Activated T-helper 2 cell treated with anti-CD3 and anti-CD28 coated beads, Interferon-gamma antibody, Interleukin-2, Interleukin-4, amounts not matched to agents 10 μg/mL and 5 μg/mL and 100 μg/mL, durations not matched to agents 14 hours and 24 hours and 36 hours (primary cell): ENCODE measurements at places on chromosomes 1 and 21.
A peak's percentile ranks its signal among the peaks of the same experiment; 100 is the strongest.

DNA sequence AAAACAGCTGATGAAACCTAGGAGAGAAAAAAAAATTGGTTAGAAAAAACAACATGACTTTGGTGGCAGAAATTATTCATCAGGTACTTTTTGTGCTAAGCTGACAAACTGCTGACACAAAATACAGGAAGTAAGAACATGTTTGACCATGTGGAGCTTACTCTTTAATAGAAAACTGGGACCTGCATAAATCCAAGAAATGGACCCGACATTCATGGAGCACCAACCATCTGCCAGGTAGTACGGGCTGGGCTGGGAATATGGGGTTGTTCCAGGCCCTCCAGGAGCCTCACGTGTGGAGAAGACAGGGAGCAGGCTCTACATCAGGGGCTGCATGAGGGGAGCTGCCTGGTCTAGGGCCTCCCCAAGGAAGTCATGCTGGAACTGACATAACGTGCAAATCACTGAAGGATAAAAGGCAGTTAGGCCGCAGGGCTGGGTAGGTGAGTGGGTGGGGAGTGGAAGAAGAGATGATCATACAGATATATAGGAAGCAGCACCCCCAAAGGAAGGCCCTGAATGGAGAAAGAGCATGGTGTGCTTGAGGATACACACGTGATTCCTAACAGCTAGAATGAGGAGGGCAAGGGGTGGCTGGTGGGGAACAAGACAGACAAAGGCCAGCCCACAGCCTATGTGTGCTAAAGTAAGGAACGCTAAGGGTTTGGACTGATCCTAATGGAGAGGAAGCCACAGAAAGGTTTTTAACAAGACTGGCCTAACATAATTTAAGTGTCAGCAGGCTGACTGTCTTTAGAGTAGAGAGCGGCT, 26.1 kb downstream of the CD58 start:
- H3K4me1 ChIP-seq: peaks cover 71% of the 10 kb centered on the region
- peak overlapping the region; percentile 98 for H3K27ac ChIP-seq
- H3K27me3 ChIP-seq: no peaks in the 10 kb centered on the region
- peak overlapping the region; percentile 69 for H3K4me3 ChIP-seq

DNA sequence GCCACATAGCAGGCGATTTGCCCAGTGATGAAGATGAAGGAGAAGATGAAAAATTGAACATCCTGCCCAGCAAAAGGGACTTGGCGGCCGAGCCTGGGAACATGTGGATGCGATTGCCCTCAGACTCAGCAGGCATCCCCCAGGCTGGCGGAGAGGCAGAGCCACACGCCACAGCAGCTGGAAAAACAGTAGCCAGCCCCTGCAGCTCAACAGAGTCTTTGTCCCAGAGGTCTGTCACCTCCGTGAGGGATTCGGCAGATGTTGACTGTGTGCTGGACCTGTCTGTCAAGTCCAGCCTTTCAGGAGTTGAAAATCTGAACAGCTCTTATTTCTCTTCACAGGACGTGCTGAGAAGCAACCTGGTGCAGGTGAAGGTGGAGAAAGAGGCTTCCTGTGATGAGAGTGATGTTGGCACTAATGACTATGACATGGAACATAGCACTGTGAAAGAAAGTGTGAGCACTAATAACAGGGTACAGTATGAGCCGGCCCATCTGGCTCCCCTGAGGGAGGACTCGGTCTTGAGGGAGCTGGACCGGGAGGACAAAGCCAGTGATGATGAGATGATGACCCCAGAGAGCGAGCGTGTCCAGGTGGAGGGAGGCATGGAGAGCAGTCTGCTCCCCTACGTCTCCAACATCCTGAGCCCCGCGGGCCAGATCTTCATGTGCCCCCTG, 3.3 kb downstream of the ZBTB18 start:
- H3K4me1 ChIP-seq: peaks cover 16% of the 10 kb centered on the region
- H3K27ac ChIP-seq: no peak overlapping the region
- H3K4me3 ChIP-seq: no peak overlapping the region
- DNase-seq: no peak
- peaks cover 8% of the 10 kb centered on the region for H3K36me3 ChIP-seq

DNA sequence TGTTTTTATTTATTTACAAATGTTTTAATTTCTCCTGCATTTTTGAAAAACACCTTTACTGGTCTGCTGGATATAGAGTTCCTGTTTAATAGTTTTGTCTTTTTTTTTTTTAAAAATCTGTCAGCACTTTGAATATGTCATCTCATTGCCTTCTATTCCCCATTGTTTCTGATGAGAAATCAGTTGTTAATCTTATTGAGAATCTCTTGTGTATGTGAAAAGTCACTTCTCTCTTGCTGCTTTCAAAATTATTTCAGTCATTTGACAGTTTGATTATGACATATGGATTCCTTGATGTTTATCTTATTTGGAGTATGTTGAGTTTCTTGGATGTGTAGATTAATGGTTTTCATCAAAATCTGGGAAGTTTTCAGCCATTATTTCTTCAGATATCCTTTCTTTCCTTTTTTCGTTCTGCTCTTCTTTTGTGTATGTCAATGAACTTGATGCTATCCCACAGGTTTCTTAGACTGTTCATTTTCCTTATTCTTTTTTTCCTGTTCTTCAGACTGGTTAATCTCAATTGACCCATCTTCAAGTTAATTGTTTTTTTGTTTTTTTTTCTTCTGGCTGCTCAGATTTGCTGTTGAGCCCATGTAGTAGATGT, 51.2 kb upstream of the CCDC190 start:
- no peaks in the 10 kb centered on the region for H3K4me1 ChIP-seq
- no peaks in the 10 kb centered on the region for H3K36me3 ChIP-seq
- no peak overlapping the region for H3K4me3 ChIP-seq
- DNase-seq: no peak
- no peaks in the 10 kb centered on the region for H3K27me3 ChIP-seq

DNA sequence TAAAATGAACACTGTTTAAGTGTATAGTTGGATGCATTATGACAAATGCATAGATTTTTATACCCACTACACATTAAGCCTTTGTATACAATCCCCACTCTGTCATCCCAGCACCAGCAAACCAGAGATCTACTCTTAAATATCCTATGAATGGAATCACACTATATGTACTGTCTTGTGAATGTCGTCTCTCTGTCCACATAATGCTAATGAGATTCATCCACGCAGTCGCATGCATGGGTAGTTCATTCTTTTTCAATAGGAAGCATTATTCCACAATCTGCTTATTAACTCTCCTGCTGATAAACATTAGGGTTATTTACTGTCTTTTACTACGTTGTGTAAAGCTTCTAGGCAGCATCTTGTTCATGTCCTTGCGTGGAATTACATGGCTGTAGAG, 892.3 kb downstream of the LTN1 start:
- no peak overlapping the region for H3K27ac ChIP-seq
- H3K4me1 ChIP-seq: no peaks in the 10 kb centered on the region
- H3K4me3 ChIP-seq: no peak overlapping the region
- no peaks in the 10 kb centered on the region for H3K27me3 ChIP-seq
- no peak for DNase-seq
- H3K36me3 ChIP-seq: no peaks in the 10 kb centered on the region

DNA sequence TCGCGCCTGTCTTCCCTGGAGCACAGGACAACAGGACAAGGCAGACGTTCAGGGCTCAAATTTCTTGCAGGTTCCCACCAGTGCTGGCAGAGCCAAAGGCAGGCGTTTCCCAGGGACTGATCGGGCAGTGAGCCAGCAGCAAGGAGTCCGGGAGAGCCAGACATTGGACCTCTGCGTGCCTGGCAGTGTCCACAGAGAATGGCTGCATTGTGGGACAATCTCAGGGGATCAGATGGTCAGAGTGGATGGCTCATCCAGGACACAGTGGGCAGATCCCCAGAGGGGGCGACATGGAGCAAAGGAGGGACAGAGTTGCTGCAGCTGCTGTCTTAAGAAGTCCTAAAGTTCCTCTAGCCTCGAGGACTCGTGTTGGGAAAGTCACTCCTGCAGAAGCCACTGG, 4.6 kb downstream of the TMEM63A start:
- no peak for DNase-seq
- H3K27me3 ChIP-seq: no peaks in the 10 kb centered on the region
- peaks cover 24% of the 10 kb centered on the region for H3K36me3 ChIP-seq
- H3K4me1 ChIP-seq: peaks cover 35% of the 10 kb centered on the region

DNA sequence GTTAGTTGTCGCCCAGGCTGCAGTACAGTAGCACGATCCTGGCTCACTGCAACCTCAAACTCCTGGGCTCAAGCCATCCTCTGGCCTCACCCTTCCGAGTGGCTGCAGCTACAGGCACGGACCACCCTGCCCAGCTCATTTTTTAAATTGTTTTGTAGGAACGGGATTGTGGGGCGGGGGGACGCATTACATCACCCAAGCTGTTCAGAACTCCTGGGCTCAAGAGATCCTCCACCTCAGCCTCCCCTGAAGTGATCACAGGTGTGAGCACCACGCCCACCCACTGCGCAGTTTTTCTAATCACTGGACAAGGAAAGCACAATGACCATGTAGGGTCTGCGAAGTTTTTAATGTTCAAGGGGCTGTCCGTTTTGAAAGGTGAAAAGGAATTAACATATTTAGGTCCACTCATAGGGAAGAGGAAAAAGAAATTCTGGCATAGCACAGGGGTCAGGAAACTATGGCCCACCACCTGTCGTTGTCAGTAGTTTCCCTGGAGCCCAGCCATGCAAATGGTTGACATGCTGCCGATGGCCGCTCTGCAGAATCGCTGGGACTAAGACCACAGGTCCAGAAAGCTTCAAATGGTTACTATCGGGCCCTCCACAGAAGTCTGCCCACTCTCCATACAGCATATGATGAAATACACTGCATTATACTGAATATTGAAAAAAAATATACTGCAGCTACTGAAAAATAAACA, 26.0 kb downstream of the SETD4 start:
- H3K27me3 ChIP-seq: no peaks in the 10 kb centered on the region
- no peaks in the 10 kb centered on the region for H3K4me1 ChIP-seq
- peaks cover 34% of the 10 kb centered on the region for H3K36me3 ChIP-seq
- DNase-seq: no peak
- no peak overlapping the region for H3K4me3 ChIP-seq

- H3K4me3 ChIP-seq: no peak overlapping the region
- DNase-seq: no peak
- H3K36me3 ChIP-seq: no peaks in the 10 kb centered on the region
Observed at GRCh38 chr1:162250004-162250730, 126.5 kb downstream of the SPATA46 start.

DNA sequence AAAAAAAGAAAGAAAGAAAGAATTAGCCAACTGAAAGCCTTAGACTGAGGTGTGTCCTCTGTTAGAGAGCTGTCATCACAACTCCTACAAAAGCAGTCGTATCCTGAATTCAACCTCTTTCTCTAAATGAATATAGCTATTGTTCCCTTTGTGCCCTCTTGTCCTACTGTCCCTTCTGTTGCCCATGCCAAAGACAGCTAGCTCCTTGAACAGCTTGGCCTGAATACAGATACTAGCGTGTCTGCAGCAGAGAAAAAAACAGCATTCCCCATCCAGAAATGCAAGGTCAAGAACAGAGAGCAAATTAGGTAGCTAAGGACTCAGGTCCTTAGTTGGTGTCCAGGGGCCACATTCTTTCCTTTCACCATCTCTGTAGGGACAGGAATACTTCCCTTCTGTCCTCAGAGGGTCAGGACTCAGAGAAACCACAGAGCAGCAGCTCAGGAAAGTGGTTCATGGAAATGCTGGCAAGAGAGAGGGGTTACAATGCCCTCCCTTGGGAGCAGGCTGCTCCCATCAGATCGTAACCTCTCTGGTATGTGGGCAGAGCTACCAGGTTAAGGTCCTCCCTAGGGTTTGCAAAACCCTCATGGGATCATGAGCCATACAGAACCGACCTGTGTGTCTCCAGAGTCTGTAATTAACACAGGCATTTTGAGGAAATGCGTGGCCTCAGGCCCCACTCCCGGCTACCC, 1.8 kb upstream of the ZBTB48 start:
- no peak for DNase-seq
- H3K4me3 ChIP-seq: no peak overlapping the region
- H3K27me3 ChIP-seq: no peaks in the 10 kb centered on the region
- peaks cover 7% of the 10 kb centered on the region for H3K36me3 ChIP-seq
- H3K4me1 ChIP-seq: peaks cover 29% of the 10 kb centered on the region

DNA sequence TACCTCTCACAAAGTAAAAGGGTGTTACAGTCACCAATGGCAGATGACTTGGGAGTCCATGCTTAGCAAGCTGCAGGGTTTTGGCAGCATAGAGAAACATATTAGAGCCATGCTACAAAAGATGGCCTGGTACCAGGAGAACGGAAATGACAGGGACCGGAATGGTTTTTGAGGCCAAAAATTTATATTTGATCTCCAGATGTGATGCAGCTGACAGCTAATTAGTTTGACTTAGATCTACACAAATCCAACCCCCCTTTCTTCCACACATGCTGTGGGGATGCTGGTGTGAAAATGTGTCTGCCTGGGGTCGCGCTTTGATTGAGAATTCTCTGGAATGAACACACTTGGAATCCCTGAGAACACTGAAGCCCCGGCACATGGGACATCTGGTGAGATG, 26.5 kb downstream of the SYF2 start:
- no peak overlapping the region for H3K27ac ChIP-seq
- no peaks in the 10 kb centered on the region for H3K4me1 ChIP-seq
- H3K36me3 ChIP-seq: no peaks in the 10 kb centered on the region
- no peak for DNase-seq

- peaks cover 35% of the 10 kb centered on the region for H3K4me1 ChIP-seq
- H3K36me3 ChIP-seq: peaks cover 10% of the 10 kb centered on the region
- H3K4me3 ChIP-seq: no peak overlapping the region
- DNase-seq: no peak
- no peaks in the 10 kb centered on the region for H3K27me3 ChIP-seq
Observed at GRCh38 chr1:8711151-8711550, 106.3 kb downstream of the RERE start.
